A673 (cell line): ENCODE measurements at places on chromosomes 3 and 15.
A peak's percentile ranks its signal among the peaks of the same experiment; 100 is the strongest.

- no peaks in the 10 kb centered on the region for H3K27me3 ChIP-seq
- no peak for DNase-seq
- no peak overlapping the region for H3K4me3 ChIP-seq
- no peak overlapping the region for H3K27ac ChIP-seq
- H3K4me1 ChIP-seq: no peaks in the 10 kb centered on the region
- H3K36me3 ChIP-seq: peaks cover 56% of the 10 kb centered on the region
These were observed 26.3 kb downstream of the FAN1 start for GRCh38 chr15:30929982-30930381.

GRCh38 chr3:113775516-113775915 is 28.7 kb downstream of the ATP6V1A start:
- H3K4me3 ChIP-seq: no peak overlapping the region
- H3K4me1 ChIP-seq: peaks cover 8% of the 10 kb centered on the region

DNA sequence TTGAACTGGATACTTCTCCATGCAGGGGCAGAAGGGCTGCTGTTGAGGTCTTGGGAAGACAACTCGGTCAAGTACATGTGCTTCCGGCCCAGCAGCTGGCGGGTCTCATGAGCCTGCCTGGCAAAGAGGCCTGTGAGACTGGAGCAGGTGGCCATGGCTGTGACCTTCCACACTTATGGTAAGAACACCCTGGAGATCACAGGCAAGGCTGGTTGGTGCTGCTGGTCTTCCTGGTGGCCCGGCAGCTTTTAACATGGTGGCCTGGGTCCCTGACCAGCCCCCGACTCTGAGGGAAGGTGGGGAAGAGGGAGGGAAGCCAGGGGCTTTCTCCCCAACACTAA is 15.4 kb downstream of the CHRD start:
- H3K4me1 ChIP-seq: no peaks in the 10 kb centered on the region
- H3K27me3 ChIP-seq: peaks cover 6% of the 10 kb centered on the region
- no peaks in the 10 kb centered on the region for H3K36me3 ChIP-seq
- H3K4me3 ChIP-seq: no peak overlapping the region
- no peak for DNase-seq
- H3K27ac ChIP-seq: no peak overlapping the region

DNA sequence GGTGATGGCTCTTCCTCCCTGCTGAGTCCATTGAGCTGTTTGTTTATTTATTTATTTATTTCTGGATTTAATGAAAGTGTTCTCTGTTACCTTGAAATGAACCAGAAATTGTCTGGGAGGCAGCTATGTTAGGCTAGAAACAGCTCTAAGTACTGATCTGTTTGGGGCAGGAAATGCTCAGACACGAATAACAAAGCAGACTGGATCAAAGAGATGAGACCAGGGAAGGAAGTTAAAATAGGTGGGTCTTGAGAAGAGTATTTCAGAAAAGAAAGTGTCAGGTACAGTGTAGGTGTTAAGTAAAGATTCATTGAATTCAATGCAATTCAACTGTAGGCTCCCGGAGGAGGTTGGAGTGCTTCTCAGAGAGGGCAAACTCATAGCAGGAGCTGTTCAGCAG is 173.3 kb downstream of the IL20RB start:
- peaks cover 42% of the 10 kb centered on the region for H3K27me3 ChIP-seq
- no peaks in the 10 kb centered on the region for H3K4me1 ChIP-seq
- DNase-seq: no peak
- H3K36me3 ChIP-seq: no peaks in the 10 kb centered on the region
- H3K27ac ChIP-seq: no peak overlapping the region
- H3K4me3 ChIP-seq: no peak overlapping the region

DNA sequence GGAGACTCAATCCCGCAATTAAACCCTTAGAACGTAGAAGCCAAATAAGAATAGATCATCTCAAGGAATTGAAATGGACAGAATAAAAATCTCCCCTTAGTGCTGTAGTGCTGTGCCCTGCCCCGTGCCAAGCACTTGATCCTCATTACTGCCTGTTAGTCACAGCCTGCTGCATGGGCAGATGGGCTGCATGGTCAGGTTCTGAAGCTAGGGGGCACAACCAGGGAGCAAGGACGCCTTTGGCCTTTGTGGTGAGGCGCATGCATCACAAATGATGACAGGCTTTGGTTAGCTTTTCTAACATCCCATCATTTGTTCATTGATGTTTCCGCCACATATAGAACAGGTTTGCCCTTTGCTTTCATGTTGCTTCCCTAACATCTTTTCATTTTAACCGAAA is 336.3 kb upstream of the ADAMTS9 start:
- no peaks in the 10 kb centered on the region for H3K27me3 ChIP-seq
- H3K4me1 ChIP-seq: no peaks in the 10 kb centered on the region
- no peak for DNase-seq

GRCh38 chr15:92650966-92651365 is 4.6 kb downstream of the FAM174B start:
- no peak overlapping the region for H3K27ac ChIP-seq
- H3K4me3 ChIP-seq: no peak overlapping the region
- H3K27me3 ChIP-seq: peaks cover 31% of the 10 kb centered on the region

GRCh38 chr3:156424758-156425157 is 130.2 kb downstream of the SSR3 start:
- H3K27me3 ChIP-seq: no peaks in the 10 kb centered on the region
- H3K27ac ChIP-seq: no peak overlapping the region
- DNase-seq: no peak
- H3K36me3 ChIP-seq: no peaks in the 10 kb centered on the region
- no peaks in the 10 kb centered on the region for H3K4me1 ChIP-seq

- DNase-seq: no peak
- H3K36me3 ChIP-seq: no peaks in the 10 kb centered on the region
- no peak overlapping the region for H3K27ac ChIP-seq
- H3K4me1 ChIP-seq: no peaks in the 10 kb centered on the region
- no peak overlapping the region for H3K4me3 ChIP-seq
- no peaks in the 10 kb centered on the region for H3K27me3 ChIP-seq
These were observed 127.0 kb downstream of the LIPC start for GRCh38 chr15:58558777-58559176.

- H3K27ac ChIP-seq: no peak overlapping the region
- no peaks in the 10 kb centered on the region for H3K27me3 ChIP-seq
- H3K36me3 ChIP-seq: no peaks in the 10 kb centered on the region
- H3K4me1 ChIP-seq: no peaks in the 10 kb centered on the region
These were observed 163.9 kb downstream of the SMAD6 start for GRCh38 chr15:66865622-66866611.

- no peak for DNase-seq
- H3K27ac ChIP-seq: no peak overlapping the region
- H3K36me3 ChIP-seq: no peaks in the 10 kb centered on the region
- H3K27me3 ChIP-seq: no peaks in the 10 kb centered on the region
- no peaks in the 10 kb centered on the region for H3K4me1 ChIP-seq
These were observed 35.7 kb upstream of the CPB1 start for GRCh38 chr3:148791920-148792319.

GRCh38 chr3:16514021-16514700 is 662 bp upstream of the RFTN1 start:
- no peak for DNase-seq
- peaks cover 46% of the 10 kb centered on the region for H3K27me3 ChIP-seq
- H3K4me3 ChIP-seq: peak overlapping the region; percentile 49
- H3K4me1 ChIP-seq: peaks cover 13% of the 10 kb centered on the region

- DNase-seq: no peak
- H3K36me3 ChIP-seq: no peaks in the 10 kb centered on the region
- no peaks in the 10 kb centered on the region for H3K27me3 ChIP-seq
- no peak overlapping the region for H3K27ac ChIP-seq
These were observed 156.8 kb upstream of the PDZRN3 start for GRCh38 chr3:73781541-73781940.

- no peak for DNase-seq
- no peak overlapping the region for H3K27ac ChIP-seq
- no peaks in the 10 kb centered on the region for H3K36me3 ChIP-seq
- H3K27me3 ChIP-seq: no peaks in the 10 kb centered on the region
These were observed 43.7 kb downstream of the DNAJB8 start for GRCh38 chr3:128422762-128423524.

- H3K4me1 ChIP-seq: peaks cover 5% of the 10 kb centered on the region
- no peaks in the 10 kb centered on the region for H3K27me3 ChIP-seq
- no peaks in the 10 kb centered on the region for H3K36me3 ChIP-seq
- peak; percentile 33 for DNase-seq
These were observed 201.1 kb downstream of the NR1D2 start for GRCh38 chr3:24145981-24146822.

- no peak for DNase-seq
- H3K4me1 ChIP-seq: no peaks in the 10 kb centered on the region
- no peaks in the 10 kb centered on the region for H3K27me3 ChIP-seq
- H3K36me3 ChIP-seq: no peaks in the 10 kb centered on the region
- no peak overlapping the region for H3K27ac ChIP-seq
These were observed 17.5 kb downstream of the SEMA7A start for GRCh38 chr15:74415966-74416916.

- peaks cover 45% of the 10 kb centered on the region for H3K27me3 ChIP-seq
- no peak overlapping the region for H3K4me3 ChIP-seq
- DNase-seq: no peak
- H3K36me3 ChIP-seq: no peaks in the 10 kb centered on the region
- H3K4me1 ChIP-seq: no peaks in the 10 kb centered on the region
- no peak overlapping the region for H3K27ac ChIP-seq
These were observed 142.0 kb upstream of the ATP2B2 start for GRCh38 chr3:10647376-10647775.

GRCh38 chr15:85350395-85350794 is 30.0 kb upstream of the AKAP13 start:
- no peak overlapping the region for H3K27ac ChIP-seq
- H3K36me3 ChIP-seq: no peaks in the 10 kb centered on the region
- H3K4me3 ChIP-seq: no peak overlapping the region
- peak; percentile 31 for DNase-seq
